Stimulated activated CD8-positive, alpha-beta memory T cell treated with anti-CD3 and anti-CD28 coated beads, Interleukin-7, amount 100 ng/mL, for 24 hours (primary cell): ENCODE measurements at places on chromosomes 16 and 17.

GRCh38 chr16:56950881-56951771, 10.6 kb upstream of the CETP start:
- DNase-seq: peak; percentile 32

DNA sequence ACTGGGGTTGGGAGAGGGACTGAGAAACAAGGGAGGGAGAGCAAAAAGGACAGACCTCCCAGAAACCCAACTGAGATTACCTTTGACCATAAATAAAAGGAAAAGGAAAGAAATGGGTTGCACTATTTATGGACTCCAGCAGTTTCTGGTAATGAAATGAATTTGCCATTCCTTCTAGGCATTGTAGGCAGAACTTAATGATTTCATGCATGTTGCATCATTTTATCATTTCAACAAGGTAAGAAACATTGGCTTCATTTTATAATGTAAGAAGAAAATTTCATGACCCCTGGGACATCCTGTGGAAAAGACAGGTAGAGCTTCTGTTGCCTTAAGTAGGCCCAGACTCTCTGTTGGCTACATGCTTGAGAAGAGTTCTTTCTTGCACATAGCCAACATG, 8.2 kb upstream of the CDYL2 start:
- DNase-seq: no peak

DNA sequence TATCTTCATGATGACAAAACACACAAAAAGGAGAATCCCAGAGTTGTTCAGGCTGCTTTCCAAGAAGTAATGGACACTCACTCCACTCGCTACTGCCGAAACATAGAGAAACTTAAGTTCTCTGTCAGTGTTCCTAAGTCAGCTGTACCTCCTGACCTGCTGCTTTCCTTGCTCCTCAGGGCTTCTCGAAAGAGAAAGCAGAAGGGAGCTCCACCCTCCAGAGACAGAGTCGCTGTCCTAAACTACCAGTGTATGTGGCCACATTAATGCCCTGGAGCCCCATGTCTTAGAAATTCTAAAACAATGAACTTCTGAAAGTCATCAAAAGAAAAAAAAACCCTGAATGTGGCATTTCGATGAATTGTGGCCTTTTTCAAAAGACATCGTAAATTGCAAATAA, 390.8 kb upstream of the MON1B start:
- DNase-seq: no peak

GRCh38 chr17:43951750-43952149, 2.0 kb downstream of the PYY start:
- no peak for DNase-seq

DNA sequence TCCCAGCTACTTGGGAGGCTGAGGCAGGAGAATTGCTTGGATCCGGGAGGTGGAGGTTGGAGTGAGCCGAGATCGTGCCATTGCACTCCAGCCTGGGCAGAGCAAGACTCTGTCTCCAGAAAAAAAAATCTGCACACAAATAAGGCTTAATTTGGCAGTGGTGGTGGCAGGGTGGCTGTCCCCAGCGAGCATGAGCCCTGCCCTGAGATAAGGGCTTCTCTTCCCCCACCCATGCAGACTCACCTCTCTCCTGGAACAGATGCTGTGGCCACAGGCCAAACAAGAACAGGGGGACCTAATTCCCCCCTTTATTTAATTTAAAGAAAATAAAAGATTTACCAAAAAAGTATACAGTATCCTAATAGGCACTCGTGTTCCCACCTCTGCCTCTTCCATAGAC, 157.2 kb downstream of the RAB11FIP4 start:
- DNase-seq: no peak

- no peak for DNase-seq
Observed at GRCh38 chr17:50379351-50380132, 6.5 kb downstream of the EME1 start.

- no peak for DNase-seq
Observed at GRCh38 chr17:51373489-51374152, 113.3 kb downstream of the UTP18 start.

DNA sequence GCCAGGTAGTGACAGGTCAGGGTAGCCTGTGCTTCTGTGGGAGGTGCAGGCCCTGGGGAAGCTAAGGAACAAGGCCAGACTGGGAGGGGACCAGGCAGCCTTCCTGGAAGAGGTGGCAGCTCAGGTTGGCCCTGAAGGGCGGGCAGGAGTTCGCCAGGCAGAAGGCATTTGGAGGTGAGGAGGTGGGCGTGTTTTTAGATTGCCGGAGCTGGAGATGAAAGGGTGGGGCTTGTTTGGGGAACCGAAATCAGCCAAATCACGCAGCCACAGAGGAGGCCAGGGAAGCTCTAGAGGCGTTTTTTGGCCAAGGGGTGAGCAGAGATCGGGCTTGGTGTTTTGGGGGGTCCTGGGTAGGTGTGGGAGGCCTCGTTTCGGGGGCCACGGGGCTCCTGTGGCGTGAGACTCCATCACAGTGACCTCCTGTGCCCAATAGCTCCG, 7.6 kb downstream of the ADCY7 start:
- DNase-seq: no peak

DNA sequence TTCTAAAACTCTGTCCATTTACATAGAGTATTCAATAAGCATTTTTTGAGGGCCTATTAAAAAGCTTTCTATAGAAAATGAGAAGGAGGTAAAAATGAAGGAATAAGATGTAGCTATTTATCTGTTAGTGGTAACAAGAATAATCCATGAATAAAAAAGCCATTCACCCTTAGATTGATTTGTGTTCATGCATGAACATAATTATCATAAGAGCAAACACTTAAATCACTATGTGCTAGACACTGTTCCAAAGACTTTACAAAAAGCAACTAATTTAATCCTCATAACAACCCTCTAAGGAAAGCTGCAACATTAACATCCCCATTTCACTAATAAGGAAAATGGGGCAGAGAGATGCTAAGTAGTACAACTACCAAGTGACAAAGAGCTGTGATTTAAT, 6.6 kb downstream of the CCDC47 start:
- DNase-seq: no peak

- no peak for DNase-seq
Observed at GRCh38 chr17:63931981-63932561, at the start of gene CD79B. Gene CD79B (minus strand): TSS chr17:63932331. CDS start chr17:63932261, 70 bp downstream.

GRCh38 chr17:3979290-3979611, 15.0 kb upstream of the ATP2A3 start:
- DNase-seq: no peak

DNA sequence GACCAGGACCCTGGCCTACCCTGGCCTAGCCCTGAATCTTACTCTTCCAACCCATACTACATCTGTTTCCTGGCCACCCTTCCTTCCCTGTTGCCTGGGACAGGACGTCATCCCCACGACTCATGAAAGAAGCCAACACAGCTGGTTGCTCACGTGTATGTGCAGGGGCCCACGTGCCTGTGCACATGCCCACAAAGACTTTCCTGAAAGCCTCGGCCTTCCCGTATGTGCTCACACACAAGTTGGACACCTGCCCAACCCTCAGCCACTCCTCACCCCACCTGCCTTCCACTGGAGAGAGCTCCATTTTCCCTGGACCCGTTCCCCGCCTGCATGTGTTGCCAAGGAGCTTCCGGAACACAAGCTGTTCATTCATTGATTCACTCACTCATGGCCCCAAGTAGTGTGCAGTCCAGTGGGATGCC, 7.0 kb downstream of the PLXDC1 start:
- DNase-seq: no peak

DNA sequence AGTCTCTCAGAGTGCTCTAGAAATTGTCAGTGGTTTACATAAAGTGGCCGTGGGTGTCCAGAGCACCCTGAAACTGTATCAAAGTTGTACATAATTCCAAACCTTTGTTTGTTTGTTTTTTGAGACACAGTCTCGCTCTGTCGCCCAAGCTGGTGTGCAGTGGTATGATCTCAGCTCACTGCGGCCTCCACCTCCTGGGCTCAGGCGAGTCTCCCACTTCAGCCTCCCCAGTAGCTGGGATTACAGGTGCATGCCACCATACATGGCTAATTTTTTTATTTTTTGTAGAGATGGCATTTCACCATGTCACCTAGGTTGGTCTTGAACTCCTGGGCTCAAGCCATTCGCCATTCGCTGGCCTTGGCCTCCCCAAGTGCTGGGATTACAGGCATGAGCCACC, 24.3 kb upstream of the ADGRG1 start:
- DNase-seq: no peak

- no peak for DNase-seq
Observed at GRCh38 chr17:14094676-14095601, 25.6 kb downstream of the COX10 start.

DNA sequence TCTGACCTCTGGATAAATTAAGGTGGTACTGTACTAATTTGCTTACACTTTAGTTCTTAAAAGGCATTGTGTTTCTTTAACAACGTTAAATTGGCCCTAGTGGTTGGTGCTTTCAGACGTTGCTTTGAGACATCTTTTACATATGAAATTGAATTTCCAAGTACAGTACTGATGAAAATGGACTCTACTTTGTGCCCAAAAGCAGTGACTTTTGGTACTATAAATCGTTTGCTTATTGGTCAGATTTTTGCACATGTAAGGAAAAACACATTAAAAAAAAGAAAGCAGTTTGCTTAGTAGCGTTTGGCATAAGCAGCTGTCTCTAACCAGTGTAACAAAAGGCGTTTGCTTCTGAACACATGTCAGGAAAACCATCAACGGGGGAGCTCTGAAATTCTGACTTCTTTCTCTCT, 139.6 kb downstream of the CDK5R1 start:
- DNase-seq: no peak

- no peak for DNase-seq
Observed at GRCh38 chr16:81081014-81081413, 4.0 kb upstream of the C16orf46 start.

DNA sequence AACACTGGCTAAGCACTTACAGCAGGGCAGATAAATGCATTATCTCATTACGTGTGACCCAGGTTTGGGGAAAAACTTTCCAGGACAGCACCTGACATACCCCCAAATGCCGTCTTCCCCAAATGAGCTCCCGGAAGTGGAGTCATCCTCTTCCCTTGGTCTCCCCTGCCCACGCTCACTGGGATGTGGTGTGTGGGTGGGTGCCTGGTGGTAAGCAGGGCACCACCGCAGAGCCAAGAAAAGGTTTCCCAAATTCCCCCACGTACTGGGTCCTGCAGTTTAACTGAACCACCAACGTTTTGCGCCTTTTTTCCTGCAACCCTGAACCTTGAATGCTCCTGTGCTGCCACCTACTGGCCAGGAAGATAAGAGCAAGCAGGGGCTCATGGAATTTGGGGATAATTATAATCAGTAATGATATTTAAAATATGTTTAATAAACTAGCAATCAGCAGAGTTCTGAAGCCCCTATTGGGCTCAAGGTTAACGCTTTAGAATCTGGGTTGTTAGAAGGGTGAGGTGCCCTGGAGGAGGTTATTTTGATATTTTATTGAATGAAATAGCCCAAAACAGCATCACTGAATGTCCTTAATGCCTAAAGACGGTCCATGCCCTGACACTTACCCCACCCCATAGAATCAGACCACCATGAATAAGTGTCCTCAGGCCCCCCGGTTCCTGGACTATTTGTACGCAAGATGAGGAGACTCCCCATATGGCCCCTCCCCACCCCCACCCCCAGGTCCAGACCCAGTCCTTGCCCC, 8.0 kb downstream of the SPPL2C start:
- DNase-seq: peak; percentile 43

DNA sequence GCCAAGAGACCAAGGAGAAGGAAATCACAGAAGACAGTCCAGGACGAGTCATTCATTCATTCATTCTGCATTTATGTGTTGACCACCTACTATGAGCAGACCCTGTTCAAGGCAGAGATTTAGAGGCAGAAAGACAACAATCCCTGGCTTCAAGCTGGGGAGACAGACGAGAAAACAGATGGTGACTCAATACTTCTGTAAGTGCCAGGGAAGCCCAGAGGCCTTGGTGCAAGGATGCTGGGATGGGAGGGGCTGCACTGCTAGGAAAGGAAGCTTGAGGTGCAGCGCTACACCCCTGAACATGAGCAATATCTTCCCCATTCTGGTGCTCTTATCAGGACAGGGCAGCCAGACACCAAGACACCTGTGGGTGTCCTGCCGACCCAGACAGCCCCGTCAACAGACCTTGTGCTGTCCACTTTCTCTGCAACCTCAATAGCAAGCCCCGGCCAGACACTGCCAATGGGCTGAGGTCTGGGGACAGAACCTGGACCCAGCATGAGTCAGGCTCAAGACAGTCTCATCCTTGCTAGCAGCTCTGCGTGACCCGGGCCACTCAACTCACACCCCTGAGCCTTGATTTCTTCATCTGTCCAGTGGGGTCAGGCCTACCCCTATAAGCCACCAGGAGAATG, 163.5 kb downstream of the COPRS start:
- no peak for DNase-seq

DNA sequence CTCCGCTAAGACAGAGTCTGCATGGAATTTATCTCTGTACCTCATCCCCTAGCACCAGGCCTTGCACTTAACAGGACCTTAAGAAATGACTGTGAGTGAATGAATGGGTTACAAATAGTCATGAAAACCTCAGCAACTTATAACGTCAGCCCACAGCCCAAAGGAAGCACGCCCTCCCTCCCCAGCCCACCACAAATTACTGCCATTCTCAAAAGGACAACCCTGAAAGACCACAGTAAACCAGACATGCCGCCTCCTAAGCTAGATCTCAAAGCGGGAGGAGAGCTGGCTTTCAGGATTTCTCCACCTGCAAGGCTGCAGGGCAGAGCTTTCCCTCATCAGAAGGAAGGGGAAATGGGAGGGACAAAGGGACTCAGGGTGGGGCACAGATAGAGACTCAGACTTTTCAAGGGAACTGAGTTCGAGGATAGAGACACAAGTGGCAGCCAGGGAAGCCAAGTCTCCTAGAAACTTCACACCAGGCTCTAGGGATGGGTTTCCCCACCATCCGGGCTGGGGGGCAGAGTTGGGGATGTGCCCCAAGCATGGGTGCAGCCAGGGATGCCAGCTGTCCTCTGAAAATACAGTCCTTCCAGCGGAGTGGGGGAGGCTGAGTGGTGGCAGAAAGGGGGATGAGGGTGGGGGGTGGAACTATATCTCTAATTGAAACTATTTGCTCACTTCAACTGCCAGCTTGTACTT, 56.7 kb downstream of the PLXDC1 start:
- no peak for DNase-seq

- no peak for DNase-seq
Observed at GRCh38 chr17:45292696-45293412, 24.0 kb downstream of the MAP3K14 start.
